EH (cell line): ENCODE measurements at places on chromosomes 1 and 21.
A peak's percentile ranks its signal among the peaks of the same experiment; 100 is the strongest.

DNA sequence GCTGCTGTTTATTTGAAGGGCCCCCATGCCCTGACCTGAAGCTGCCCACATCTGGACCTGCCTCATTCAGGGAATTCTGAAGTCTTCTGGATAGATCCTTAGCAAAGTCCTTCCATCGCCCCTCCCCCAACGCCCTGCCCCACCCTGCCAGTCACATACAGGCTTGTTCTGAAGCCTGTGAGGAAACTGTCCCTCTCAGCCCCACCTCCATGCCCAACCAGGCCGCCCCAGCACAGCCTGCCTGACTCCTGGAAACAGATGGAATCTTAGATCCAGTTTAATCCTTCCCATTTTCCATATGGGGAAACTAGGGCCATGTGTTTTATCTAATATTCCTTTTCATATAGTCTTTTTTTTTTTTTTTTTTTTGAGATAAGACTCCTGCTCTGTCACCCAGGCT, 44.5 kb upstream of the GPR37L1 start:
- DNase-seq = no peak

DNA sequence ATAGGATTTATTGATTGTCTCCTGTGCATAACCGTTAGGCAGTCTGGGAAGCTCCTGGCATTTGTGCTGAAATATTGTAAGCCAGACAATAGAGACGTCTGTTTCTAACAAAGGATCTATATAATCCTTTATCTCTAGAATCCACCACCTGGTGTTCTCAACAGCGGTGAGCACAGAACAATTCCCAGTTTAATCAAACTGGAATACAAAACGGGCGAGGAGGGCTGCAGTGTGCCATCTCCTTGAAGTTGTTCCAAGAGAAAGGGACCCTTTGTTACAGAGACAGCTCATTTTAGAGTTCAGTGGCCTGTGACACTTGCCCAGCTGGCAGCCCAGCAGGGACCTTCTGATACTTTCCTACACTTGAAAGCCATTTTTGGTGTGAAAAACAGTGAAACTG, 162.8 kb upstream of the IVNS1ABP start:
- no peak for DNase-seq

- peak; percentile 62 for DNase-seq
Observed at GRCh38 chr1:151060007-151060656, at the start of gene MLLT11. Gene MLLT11, plus strand, starts transcription at chr1:151060397. Its CDS starts 6,828 bp downstream, at chr1:151067225.

DNA sequence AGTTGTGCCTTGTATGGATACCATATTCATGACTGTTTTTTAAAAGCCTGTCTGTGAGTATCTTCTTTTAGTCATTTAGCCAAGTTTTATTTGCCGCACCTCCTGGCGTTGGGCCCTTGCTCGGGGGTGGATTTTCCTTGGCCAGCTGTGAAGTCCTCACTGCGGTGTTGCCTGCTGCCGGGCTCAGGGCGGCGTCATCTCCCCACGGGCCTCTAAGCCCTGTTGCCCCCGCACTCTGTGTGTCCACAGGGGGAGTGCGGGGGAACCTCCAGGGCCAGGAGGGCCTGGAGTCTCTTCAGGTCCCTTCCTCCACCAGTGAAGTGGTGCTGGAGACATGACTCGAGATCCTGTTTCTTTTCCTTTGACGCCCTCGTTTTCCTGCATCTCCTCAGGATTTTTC, 65.8 kb upstream of the DIP2A start:
- DNase-seq = peak; percentile 80

DNA sequence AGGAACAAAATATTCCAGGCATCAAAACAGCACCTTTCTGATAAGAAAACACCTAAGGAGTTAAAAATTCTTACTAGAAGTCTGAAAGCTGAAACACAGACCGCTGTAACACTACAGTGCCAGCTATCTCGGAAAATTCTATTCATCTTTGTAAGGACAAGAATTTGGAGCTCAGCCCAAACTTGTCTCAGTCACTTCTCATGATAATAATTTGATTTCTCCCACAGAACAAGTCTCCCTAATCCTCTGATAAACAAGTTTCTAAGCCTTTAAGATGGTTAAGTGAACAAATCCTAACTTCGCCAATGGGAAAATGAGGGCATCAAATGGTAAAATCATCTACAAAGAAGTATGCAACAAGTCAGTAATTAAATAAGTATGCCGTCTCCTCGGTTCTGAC, 59.9 kb downstream of the SIPA1L2 start:
- peak; percentile 9 for DNase-seq

GRCh38 chr1:210237479-210237878, 4.9 kb downstream of the SERTAD4 start:
- no peak for DNase-seq

GRCh38 chr1:4563586-4563985, 90.8 kb upstream of the AJAP1 start:
- DNase-seq = no peak
